ENCODE measurements at places on chromosomes 5 and 9.
A peak's percentile ranks its signal among the peaks of the same experiment; 100 is the strongest.

DNA sequence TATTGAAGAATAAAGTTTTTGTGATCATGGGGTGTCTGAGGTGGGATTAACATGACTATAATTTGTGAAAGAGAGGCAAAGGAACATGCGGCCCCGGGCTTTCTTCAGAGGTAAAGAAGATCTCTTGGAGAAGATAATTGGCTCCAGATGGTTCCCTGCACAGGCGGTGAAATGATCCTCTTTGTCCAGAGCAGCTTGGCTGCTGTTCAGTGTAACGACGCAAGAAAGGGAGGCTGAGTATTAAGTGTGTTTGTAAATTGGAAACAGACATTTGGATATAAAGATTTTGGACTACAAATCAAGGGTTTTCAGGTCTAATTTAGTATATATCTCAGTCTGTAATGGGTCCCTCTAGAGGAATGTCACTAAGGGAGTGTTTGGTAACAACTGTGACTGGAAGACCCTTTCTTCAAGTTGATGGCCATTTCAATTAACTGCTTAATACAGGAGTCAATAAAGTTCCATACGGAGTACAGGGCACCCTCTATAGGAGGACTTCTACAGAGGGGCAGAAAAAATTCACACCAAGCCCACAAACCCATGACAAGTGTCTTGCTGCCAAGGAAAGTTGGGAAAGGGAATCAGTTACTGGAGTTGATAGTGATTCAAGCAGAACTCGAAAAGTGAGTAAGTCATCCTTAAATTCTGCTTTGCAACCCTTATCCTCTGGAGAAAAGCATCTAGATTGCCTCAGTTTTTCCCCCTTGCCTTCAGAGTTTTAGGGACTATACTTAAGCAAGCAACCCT lies 4.1 kb downstream of the EQTN start:
- no peak for DNase-seq

GRCh38 chr5:10772901-10773585 lies 12.0 kb upstream of the DAP start:
- DNase-seq, result no peak

DNA sequence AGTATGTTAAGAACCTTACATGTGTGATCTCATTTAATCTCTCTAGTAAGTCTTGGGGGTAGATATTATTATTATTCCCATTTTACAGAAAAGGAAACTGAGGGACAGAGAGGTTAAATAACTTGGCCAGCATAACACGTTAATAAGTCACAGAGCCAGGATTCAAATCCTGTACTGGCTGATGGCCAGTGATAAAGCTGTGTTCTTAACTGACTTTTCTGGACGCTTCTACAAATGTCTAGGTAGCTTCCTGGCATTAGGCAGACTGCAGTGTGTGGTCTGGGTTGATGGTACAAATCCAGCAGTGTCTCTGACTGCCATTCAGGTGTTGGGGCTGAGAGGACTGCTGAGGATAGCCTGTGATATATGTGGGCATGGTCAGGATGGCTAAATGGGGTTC lies 125.8 kb upstream of the CXCL14 start:
- no peak for DNase-seq

- DNase-seq, result no peak
Measured at GRCh38 chr9:120350596-120350995, 229.4 kb downstream of the CDK5RAP2 start.

- no peak for DNase-seq
Measured at GRCh38 chr9:112038017-112038408, 137.1 kb downstream of the SUSD1 start.

- DNase-seq, result no peak
Measured at GRCh38 chr5:132298298-132299212, 4.4 kb downstream of the SLC22A4 start.

DNA sequence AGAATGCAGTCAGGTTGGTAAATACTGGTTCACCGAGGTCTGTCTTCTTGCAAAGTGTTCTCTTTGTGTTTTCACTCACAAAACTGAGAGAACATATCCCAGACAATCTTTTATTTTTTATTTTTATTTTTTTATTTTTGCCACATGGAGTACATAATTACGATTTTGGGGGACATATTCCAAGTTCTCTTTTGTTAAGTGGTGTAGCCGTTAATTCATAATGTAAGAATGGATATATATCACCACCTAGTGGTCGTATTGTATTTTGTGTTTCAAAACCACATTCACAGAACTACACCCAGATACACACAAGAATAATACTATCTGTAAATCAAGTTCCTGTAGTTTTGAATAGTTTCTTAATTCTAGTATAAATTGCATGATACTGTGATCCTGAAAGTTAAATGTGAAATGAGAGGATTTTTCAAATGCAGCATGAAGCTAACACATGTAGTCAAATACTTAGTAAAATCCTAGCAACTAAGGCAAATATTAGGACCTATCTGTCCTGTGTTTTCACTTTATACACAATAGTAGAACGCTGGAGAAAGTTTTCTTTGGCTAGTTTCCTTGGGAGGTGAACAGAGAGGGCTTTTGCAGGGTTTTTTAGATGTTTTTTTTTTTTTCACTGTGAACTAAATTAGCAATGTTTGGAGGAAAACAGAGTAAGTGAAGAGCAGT lies 92.7 kb downstream of the VCAN start:
- no peak for DNase-seq

- no peak for DNase-seq
Measured at GRCh38 chr9:83469722-83470121, 68.5 kb downstream of the FRMD3 start.

DNA sequence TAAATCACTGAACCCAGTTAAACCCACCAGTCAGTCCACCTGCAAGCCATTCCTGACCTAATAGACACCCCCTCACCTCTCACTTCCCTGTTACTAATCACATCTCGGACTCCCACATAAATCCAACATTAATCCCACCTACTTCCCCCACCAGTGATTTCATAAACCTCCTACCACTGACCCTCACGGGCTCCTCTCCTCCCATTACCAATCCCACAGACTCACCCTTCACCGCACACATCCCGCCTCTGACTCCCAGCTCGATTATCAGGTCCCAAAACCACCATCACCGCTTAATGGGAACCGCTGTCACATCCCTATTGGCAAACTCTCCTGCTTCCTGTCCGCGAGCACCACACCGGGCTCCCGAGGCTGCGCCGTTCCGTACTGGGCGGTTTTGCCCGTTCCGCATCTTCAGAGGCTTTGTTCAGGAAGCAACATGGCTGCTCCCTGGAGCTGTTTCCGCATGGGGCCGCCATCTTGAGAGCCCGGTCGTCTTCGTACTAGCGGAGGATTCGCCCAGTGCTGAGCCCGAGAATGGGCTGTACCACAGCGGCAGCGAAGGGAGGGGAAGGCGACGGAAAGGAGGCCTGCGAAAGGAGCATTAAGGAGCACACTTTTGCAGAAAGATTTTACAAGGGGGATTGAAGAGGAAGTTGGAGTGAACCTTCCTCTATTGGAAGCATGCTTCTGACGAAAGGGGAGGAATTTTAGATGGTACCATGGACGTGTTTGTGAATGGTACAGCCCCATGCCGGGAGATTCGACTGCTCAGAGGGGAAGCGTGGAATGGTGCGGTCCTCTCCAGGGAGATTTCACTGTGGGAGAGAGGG lies at the start of gene ZNF300:
Gene ZNF300 (minus strand): TSS at position 502 of the 833 bp plus-strand sequence. CDS start 1,825 bp downstream, outside the sequence.
- DNase-seq, result peak; percentile 83

- no peak for DNase-seq
Measured at GRCh38 chr5:133611357-133612248, 738 bp downstream of the FSTL4 start.

DNA sequence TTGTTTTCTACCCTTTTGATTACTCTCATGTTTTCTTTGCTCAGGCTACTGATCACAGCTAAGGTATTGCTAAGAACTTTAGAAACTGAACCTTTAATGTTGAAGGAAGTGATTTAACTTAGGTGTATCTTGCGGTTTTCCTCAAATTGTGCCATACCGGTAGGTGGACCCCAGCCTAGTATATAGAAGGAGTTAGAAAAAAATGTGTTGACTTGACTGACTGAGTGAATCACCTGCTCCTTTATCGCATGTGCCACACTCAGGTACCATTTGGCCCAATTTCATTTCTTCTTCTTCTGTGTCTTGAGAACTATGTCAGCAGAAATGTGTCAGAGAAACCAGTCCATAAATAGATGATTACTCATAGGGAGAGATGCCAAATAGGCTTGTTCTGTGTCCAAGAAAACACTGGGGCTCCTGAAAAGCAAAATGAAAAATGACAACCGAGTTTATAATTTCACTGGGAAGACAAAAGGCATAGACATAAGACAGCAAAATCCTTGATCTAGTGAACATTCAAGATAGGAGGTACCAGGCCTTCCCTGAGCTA lies 19.4 kb downstream of the PLPPR1 start:
- DNase-seq, result no peak

DNA sequence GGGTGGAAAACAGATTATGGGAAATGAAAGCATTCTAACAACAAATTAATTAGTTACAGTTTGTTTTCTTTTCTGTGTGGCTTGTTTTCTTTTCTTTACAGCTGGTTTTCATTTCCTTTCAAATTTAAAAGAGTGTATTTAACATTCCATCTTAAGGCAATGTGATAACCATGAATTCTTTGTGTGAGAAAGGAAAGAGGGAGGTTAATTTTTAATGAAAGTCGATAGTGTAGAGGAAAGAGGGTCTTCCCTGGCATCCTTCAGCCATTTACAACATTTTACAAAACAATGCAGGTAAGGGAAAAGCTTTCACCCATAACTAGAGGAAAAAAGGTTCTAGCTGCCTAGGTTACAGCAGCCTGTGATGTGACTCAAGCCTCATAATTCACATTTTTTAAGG lies 43.9 kb upstream of the IL33 start:
- no peak for DNase-seq

- DNase-seq, result no peak
Measured at GRCh38 chr5:150340614-150341255, 16.8 kb upstream of the TCOF1 start.

DNA sequence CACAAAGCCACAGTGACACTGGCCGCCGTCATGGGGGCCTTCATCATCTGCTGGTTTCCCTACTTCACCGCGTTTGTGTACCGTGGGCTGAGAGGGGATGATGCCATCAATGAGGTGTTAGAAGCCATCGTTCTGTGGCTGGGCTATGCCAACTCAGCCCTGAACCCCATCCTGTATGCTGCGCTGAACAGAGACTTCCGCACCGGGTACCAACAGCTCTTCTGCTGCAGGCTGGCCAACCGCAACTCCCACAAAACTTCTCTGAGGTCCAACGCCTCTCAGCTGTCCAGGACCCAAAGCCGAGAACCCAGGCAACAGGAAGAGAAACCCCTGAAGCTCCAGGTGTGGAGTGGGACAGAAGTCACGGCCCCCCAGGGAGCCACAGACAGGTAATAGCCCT lies 26.1 kb downstream of the HRH2 start:
- no peak for DNase-seq

- no peak for DNase-seq
Measured at GRCh38 chr5:128083811-128084227, 253 bp downstream of the SLC12A2 start.

DNA sequence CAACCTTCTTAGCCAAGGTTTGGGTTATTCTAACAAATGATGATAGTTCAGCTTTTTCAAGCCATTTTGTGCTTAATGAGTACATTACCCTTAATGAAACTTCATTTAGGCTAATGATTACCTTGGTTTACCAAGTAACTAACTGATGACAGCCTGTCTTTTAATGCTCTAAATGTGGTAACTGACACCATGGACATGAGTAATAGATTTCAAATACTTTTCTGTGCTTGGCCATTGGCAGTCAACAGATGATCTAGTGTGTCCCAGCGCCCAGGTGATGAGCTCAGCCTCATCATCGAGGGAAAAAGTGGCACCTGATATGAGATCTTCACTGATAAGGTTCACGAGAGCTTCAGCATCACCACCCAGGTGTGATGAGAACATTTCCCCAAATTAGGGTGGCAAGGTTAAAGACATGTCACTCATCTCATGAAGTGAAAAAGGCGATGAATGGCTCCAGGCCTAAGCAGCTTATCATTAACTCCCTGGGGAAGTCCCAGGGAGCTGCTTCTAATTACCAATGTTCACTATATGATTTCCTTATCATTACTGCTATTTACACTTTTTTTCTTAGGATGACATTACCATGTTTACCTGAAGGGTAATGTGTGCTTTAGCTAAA lies 296.0 kb downstream of the SPOCK1 start:
- DNase-seq, result no peak

- no peak for DNase-seq
Measured at GRCh38 chr5:124402144-124402581, 344.3 kb downstream of the ZNF608 start.

DNA sequence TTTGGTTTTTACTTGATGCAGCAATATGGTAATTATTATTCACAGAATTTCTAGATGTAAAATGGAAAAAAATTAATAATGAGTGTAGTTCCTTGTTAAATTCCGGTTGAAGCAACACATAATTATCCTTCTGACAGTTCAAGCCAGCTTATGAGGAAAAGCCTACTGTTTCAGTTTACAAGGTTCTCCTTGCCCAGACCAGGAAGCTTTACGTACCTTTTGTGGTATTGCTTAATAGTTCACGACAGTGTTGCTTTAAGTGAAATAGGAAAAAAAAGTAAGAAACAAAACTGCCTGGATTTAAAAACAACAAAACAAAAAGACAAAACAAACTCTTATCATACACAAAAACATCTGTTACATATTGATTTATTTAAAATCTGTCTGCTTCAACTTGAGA lies 547.3 kb upstream of the C9orf72 start:
- no peak for DNase-seq

GRCh38 chr9:128078504-128079434 lies 10.7 kb downstream of the SLC25A25 start:
- no peak for DNase-seq

GRCh38 chr9:96596601-96597111 lies 23.0 kb downstream of the CDC14B start:
- no peak for DNase-seq

- no peak for DNase-seq
Measured at GRCh38 chr9:128470560-128470959, 14.8 kb downstream of the ODF2 start.

GRCh38 chr5:83015676-83016075 lies 61.5 kb downstream of the TMEM167A start:
- no peak for DNase-seq

DNA sequence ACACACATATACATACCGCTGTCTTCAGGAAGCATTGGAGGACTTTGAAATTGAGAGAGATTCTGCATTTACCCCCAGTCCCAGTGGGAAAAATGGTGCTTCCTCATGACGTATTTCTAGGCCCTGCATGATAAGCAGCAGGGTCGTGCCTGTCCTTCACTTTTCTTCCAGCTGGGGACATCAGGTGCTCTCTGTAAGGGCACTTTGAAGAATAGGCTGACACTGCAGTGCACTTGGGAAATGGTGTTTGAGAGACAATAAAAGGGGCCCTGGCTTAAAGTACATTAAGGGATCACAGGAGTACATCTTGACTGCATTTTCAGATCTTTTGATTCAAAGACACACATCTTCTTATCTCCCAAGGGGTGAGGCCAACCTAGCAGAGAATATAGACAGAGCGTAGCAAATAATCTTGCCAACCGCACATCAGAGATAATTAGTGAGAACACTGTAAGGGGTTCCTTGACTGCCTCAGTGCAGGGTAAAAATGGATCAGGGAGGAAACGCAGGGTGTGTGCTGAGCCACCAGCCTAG lies 437.9 kb downstream of the CSNK1G3 start:
- DNase-seq, result no peak

GRCh38 chr5:16076657-16077056 lies 102.9 kb downstream of the MARCHF11 start:
- DNase-seq, result no peak

- DNase-seq, result no peak
Measured at GRCh38 chr9:129860653-129861446, 25.6 kb downstream of the USP20 start.

Data from glomerular endothelial cell (primary cell).